ENCODE measurements at places on chromosomes 12 and 14. TPM values are rescaled to one million over a fixed set of nuclear protein-coding genes. Genes with fewer than 3 reads are reported as not detected.

The CD163 gene
- total RNA-seq = 943 TPM

The HAL gene
- 2.5 TPM for total RNA-seq

The IL31 gene
- not detected for total RNA-seq

The ADAMTS20 gene
- not detected for total RNA-seq

The SIX4 gene
- 1.9 TPM for total RNA-seq

The MSI1 gene
- total RNA-seq = 0.58 TPM

The KLHDC2 gene
- 52.9 TPM for total RNA-seq

The SHMT2 gene
- 62.3 TPM for total RNA-seq

Data from mesenteric fat pad (tissue), 1 donor.